HT1080 (cell line): ENCODE measurements at places on chromosomes 16 and 17. TPM values are rescaled to one million over a fixed set of nuclear protein-coding genes. Genes with fewer than 3 reads are reported as not detected.
A peak's percentile ranks its signal among the peaks of the same experiment; 100 is the strongest.

DNA sequence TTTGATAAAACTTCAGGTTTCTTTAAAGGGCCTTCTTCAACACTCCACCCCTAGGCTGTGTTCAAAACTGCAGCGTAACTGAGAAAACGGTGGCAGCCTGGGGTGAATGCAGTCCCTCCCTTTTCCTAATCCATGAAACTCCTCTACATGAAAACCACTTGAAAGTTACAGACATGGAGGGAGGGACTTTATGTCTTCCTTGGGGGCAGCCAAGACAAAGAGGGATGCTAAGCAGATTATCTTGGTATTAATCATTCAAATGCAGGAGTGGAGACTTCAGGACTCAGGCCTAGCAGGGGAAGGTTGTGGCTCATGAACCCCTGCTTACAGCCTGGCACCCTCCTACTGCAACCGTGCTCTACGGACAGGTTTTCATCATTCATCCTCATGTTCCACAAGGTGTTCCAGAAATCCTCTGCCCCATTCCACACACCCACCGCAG, 46.8 kb downstream of the RNF112 start:
- no peak for DNase-seq

DNA sequence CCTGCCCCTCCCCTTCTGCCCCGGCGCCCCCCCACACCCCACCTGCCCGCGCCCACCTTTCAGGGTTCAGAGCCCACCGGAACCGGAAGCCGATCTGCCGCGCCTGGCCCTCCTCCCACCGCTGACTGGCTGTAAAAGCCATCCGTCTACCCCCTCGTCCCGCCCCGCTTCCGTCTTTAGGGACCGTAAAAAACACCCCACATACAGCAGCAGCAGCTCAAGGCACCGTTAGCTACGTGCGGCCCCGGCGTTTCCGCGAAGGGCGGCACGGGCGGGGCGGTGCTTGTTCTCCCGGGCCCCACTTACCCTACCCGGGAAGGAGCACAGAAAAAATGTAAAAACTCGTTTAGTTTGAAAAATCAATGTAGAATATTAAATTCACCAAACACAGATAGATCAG, at the start of gene MRPL28:
Gene MRPL28 (minus strand): TSS at position 96 of the 400 bp plus-strand sequence. CDS start 320 bp downstream, outside the sequence.
- peak; percentile 92 for DNase-seq

DNA sequence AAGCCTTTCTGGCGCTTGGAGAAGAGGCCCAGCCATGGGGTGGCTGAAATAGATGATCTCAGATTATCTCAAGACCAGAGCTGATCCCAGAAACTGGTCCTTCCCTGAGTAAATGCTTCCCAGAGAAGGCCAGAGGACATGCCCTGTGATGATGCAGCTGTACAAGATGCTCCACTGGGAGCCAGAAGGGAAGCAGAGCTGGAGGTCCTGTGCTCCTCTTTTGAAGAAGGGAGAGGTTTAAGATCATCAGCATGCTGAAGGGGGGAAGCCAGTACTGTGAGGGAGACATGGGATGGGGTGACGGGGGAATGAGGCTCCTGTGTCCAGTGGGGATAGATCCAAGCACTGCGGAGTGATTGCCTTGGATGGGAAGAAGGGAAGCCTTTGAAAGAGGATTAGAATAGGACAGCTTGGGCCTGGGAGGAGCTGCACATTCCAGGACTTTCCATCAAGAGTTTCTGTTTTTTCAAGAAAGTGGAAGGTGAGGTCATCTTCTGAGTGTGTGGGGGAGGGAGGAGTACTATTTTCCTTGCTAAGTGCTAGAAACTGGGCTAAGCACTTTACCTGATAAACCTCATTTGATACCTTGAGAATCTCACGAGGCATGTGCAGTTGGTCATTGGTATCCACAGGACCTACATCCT, 16.4 kb upstream of the ALOX15B start:
- DNase-seq, result no peak

The G6PC1 gene
- not detected in 2 replicates for total RNA-seq

DNA sequence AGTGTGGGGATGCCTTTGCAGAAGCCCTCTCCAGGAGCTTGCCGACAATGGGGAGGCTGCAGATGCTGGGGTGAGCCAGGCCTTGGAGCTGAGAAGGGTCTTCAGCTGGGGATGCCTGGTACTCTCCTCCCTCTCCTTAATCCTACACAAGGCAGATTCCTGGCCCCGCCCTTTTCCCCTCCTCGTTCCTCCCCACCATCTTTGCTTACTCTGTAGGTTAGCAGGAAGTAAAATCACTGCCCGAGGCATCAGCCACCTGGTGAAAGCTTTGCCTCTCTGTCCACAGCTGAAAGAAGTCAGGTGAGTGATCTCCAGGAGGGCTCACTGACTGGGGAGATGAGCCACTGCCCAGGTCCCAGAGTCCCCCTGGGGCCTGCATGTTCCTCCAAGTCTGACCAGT, 38.7 kb downstream of the NLRC5 start:
- DNase-seq, result no peak

- DNase-seq, result no peak
These were observed 7.5 kb upstream of the DOK4 start for GRCh38 chr16:57493767-57494166.

DNA sequence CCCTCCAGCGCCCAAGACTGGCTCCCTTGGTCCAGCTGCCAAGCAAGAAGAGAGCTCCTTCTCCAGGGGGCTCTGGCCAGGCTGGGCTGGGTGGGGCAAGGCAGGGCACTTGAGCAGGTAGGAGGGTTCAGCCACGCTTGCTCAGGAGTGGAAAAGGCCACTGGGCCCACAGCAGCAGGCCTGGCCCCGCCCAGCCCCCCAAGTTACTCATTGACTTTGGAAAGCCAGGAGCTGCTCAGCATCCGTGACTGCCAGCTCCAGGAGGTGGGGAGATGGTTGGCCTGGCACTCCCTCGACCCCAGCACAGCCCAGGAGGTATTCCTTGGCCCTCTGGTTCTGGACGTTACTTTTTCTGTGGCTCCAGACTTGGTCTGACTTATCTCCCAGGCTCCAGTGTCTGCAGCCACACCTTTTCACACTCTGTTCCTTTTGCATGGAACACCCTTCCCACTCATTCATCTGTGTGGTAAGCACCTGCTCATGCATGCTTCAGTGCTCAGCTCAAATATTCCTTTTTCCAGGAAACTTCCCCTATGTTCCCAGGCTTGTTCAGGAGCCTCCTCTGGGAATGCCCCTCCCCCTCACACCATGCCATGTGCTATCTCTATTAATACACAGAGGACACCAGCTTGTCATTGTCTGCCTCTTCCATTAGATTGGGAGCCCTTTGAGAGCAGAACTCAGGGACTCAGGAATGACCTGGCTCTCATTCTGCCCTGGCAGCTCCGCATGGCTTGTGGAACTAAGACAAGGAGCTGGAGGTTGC, at the start of gene CDH16:
Gene CDH16 (minus strand): TSS at position 83 of the 766 bp plus-strand sequence. CDS start 820 bp downstream, outside the sequence.
- DNase-seq, result no peak

The PPP1R27 gene
- total RNA-seq, result 0.47 TPM in 1 of 2 replicates, not detected in the other

The CLEC19A gene
- total RNA-seq, result not detected in 2 replicates

The PDIA2 gene
- total RNA-seq, result 1.2 TPM in 1 of 2 replicates, not detected in the other

GRCh38 chr17:76354747-76355310, 1.1 kb upstream of the PRPSAP1 start:
- peak; percentile 36 for DNase-seq

- DNase-seq, result peak; percentile 17
These were observed 297.5 kb downstream of the CA10 start for GRCh38 chr17:51860954-51861561.

DNA sequence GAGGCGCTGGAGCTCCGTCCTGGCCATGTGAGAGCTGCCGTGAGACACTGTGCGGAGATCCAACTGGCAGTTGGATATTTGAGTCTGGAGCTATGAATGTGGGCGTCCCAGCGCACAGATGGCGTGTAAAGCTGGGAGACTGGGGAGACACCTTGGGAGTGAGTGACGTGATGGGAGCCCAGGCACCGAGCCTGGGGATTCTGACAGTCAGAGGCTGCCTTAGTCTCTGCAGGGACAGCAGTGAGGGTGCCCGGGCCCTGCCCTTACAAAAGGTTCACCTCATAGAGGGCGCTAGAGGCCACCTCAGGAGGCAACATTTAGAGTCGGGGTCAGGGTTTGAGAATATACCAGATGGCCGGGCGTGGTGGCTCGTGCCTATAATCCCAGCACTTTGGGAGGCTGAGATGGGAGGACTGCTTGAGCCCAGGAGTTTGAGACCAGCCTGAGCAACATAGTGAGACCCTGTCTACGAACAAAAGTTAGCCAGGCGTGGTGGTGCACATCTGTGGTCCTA, 194.1 kb upstream of the GSE1 start:
- DNase-seq, result no peak

DNA sequence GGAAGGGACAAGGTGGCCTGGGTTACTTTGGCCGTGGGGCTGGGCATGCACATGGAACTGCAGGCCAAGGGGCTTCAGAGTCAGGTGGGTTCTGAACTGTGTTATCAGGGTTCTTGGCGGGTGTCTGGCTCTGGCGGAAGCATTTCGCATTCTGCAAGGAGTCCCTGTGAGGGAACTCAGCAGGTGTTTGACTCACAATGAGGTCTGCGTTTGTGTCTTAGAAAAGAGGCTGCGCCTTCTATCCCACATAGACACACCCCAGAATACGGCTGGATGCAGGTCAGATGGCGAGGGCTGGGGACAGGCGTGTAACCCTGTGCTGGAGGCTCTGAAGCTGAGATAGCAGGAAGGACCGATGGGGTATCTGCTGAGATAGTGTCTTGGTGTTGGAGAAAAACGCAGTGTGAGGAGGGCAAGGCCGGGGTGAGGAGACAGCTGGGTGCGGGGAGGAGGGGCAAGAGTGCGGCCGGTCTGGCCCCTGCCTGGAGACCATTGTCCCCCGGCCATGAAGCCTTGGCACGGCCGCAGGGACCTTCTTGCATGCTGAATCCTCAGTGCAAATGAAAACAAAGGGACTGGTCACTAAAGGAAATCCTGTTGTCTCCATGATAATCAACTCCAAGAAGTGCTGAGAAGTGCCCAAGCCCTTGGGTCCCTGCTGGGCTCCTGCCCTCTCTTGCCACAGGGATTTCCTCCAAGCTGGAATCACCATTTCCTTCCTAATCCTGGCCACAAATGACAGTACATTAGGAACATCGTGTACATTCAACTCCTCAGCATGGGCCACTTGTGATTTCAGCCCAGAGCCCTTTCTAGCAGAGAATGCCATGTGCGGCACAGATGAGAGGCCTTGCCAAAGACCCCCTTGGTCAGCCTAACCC, 22.8 kb upstream of the MTSS2 start:
- no peak for DNase-seq

The RDM1 gene
- total RNA-seq, result 3.2 and 5.1 TPM in 2 replicates

GRCh38 chr17:10226930-10227695, 28.7 kb upstream of the GAS7 start:
- peak; percentile 32 for DNase-seq

- DNase-seq, result no peak
These were observed 60.2 kb downstream of the WSB1 start for GRCh38 chr17:27354051-27354490.

GRCh38 chr17:58590377-58590776, 75.9 kb upstream of the MTMR4 start:
- no peak for DNase-seq

GRCh38 chr16:66387817-66388332, 21.4 kb downstream of the CDH5 start:
- no peak for DNase-seq

DNA sequence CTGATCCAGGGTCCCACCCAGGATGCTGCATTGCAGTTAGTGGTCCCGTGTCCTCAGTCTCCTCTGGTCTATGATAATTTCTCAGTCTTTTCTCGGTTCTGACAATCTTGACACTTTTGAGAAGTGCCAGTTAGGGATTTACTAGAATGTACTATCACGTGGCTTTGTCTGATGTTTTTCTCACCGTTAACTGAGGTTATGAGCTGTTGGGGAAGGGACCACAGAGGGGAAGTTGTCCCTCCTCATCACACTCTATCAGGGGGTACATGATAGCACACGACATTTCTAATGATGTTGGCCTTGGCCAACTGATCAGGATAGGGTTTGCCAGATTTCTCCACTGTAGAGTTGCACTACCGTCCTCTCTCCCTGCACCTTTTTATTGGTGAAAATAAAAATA, 250.9 kb upstream of the SDK2 start:
- no peak for DNase-seq

DNA sequence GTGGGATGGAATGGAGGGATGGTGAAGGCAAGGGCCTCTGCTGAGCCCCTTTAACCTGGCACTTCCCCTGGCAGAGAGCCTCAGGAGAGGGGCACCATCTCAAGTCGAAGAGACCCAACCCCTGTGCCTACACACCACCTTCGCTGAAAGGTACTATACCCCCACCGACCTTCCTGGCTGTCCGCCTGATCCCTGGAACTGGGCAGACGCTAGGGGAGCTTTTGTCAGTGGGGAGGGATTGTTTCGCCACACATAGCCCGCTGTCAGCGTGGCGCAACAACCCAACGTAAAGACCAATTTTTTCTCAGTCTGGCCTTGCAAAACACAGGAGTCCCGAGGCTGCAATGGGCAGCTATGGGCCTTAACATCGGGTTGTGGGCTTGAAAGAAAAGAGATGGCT, 3.1 kb downstream of the PPP1R1B start:
- DNase-seq, result no peak

DNA sequence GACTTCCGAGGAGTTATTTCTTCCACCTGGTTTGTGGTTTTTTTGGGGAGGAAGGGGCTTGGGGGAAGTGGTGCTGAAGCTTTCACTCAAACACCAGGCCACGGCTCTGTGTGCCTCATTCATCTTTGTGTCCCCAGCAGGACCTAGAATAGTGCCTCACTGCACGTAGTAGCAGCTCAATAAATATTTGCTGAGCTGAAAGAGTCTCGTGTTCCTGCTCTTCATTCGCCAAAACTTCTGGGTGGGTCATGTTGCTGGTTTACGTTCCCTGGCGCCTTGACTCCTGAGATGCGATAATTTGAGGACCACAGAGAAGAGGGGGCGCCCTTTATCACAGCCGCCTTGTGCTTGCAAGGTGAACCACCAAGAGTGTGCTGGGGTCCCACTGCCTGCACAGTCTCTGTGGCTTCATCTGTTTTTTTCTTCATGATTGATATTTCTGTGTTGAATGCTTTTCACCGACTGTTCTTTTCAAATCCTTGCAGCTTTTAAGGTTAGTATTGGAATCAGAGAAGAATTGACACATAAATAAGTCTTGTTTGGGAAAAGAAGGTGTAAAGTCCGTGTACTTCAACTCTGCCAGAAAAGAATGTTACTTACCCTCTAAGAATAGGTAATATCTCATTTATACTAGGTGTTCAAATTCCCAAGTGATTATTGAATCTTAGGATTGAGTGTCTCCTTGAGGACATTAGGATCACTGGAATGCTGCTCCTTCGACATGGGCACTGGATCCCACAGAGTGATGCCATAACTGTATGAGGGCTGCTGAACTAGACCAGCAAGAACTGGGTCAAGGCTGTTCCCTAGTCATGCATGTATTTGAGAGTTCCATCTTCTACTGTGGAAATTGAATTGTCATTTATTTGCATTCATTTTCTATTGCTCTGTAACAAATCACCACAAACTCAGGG, 92.7 kb upstream of the CLEC18A start:
- no peak for DNase-seq

- DNase-seq, result no peak
These were observed 111.2 kb downstream of the ARHGAP44 start for GRCh38 chr17:12900474-12900873.
